ENCODE measurements at places on chromosomes 7 and 10.

DNA sequence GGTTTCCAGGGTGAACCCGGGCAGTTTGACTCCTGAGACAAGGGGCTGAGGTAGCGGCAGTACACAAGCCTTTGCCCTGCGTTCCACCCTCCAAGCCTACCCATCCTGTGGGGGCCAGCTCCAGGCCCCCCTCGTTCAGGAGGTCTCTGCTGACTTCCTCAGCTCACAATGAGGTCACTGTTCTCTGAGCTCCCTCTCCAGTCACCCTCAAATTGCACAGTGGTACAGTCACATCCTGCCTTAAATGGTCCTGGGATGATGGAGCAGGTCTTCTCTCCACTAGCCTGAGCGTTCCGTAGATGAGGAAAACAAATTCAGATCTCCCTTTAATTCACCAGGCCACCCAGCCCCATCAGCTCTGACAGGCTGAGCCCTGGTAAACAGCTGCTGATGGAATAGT is 90.2 kb downstream of the SH3PXD2A start:
- DNase-seq, result no peak

GRCh38 chr10:59854571-59854970 is 51.8 kb downstream of the CCDC6 start:
- no peak for DNase-seq

GRCh38 chr7:111556977-111557376 is 5.3 kb downstream of the IMMP2L start:
- DNase-seq, result no peak

DNA sequence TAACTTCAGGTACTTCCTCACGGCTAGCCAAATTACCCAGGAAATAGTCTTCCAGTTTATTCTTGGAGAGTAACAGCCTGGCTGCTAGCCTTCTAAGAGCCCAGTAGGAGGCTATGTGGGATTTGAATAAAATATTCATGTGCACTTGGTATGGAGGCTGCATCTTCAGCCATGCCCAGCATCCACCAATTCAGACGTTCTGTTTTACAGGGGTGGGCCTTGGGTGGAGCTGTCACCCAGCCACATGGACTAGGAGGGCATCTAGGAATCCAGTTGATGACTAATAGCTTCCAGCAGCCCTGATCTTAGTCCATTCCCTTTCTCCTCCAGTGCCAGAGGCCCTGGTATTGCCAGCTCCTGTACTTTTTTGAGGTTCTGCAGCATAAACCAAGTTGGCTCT is 66.3 kb upstream of the ZRANB1 start:
- DNase-seq, result no peak

DNA sequence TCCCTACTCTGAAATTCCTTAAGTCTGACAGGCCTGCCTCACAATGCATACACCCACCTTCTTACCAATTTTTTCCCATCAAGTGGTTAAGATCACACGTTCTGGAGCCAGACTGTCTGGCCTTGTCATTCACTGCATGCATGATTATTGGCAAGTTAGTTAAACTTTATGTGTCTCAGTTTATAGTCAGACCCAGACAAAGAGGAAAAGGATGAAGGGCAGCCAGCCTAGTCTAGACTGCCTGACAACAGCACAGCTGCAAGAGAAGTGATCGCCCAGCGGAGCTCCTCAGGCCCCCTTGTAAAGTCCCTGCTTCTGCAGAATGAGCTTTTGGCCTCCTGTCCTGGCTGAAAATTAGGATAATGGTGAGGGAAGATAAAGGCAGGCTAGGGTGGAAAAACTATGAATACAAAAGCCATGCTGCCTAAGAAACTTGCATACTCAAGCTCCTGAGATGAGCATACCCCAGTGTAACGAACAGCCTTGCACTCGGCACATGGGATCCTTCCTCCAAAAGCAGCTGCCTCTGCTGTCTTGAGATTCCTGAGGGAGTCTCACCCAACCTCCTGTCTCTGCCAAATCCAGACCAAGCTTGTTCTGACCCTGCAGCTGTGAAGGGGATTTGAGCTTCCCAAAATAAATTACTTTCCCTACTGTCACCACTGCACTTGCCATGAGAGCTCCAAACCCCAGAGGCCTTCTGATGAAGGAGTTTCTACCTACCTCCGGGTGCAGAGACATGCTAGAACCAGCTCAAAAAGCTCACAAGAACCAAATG is 26.7 kb upstream of the MRLN start:
- DNase-seq, result no peak

DNA sequence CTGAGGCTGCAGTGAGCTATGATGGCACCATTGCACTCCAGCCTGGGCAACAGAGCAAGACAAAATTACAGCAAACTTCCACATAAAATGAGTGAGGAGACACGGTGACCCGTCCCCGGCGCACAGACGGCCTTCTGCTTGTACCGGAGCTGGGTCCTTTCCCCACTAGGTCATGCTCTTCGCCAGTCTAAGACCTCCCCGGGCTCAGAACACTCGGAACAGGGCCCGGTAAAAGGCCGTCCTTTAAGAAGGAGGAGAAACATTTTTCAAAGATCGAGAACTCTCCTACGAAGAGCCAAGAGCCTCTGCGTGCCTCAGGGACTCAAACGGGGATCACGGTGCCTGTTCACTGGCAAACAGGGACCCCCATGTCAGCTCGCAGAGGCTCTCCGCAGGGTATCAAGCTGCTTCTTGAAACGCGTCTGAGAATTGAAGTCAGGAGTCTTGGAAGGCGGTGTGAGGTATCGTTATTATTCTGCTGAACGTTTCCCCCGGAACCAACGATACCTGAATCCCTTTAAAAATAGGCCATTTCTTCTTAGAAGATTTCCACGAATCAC is 9.0 kb downstream of the CARD11 start:
- no peak for DNase-seq

GRCh38 chr10:27661514-27662286 is 83.9 kb downstream of the MKX start:
- no peak for DNase-seq

Data from T-helper 1 cell (primary cell).